ENCODE measurements at places on chromosomes 4 and X.

GRCh38 chr4:76012388-76012801 is 5.1 kb upstream of the CXCL9 start:
- DNase-seq = no peak

DNA sequence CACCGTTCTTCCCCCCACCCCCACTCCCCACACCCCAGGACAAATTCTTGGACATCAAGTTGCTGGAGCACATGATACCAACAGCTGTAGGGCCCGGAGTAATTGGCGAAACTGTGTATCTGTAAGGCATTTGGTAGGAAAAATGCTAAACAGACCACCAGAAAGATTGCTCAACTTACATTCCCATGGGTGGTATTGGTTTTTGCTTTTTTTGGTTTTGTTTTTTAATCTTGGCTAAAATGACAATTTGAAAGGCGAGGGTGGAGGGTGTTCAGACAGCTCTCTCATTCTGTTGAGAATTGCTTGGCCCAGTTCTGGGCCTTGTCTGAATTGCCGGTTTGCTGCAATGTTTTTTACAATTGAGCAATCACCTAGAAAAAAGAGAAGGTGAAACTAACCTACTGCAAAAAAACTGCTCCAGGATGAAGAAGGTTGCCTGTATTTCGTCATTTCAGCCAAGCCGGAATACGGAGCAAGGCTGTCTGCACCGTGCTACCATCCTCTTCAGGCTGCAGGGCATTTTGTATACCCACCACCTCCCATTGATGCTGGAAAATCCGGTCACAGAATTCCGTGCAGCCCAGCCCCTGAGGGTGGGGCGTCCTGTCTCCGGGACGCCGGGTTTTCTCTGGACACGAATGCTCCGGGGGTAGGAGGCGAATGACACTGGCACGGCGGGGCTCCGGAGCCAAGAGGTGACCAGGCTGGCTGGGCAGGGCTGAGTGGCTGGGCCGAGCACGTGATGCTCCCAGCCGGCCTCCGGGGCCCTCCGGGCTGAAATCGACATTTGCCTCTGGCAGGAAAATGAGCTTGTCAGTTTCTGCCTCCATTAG is at the start of gene CLCN4:
TSS of gene CLCN4 (plus strand) at position 777 of the 833 bp plus-strand sequence. CDS start 28,058 bp downstream, outside the sequence.
- DNase-seq = no peak

DNA sequence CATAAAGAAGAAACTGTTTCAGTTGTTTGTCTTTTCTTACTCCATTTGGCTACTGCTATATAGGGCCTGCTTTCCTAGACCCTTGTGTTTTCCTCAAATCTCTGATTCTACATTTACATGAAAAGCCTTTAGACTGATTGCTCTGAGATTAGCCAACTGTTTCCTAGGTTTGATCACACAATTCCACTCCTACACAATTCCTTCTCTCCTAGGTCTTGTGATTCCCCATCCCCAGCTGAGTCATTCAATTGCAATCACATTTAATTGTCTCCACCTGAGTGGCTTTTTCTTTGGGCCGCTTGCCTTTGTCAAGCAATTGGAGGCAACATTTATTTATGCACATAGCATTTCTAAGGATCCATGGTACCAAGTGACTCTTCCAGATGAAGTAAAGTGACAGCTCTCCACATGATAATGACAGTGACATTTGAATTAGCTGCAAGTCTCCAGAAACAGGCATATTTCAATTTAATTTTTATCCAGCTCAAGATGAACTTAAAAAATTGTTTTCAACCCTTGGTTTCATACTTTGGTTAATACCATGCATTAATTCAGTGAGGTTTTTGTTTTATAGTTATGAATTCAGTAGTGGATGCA is 35.8 kb downstream of the ATXN3L start:
- no peak for DNase-seq

GRCh38 chr4:89056953-89057398 is at the start of gene FAM13A:
Gene FAM13A, minus strand, starts transcription at chr4:89057185. Its CDS starts 221 bp downstream, at chr4:89056964.
- peak; percentile 86 for DNase-seq

DNA sequence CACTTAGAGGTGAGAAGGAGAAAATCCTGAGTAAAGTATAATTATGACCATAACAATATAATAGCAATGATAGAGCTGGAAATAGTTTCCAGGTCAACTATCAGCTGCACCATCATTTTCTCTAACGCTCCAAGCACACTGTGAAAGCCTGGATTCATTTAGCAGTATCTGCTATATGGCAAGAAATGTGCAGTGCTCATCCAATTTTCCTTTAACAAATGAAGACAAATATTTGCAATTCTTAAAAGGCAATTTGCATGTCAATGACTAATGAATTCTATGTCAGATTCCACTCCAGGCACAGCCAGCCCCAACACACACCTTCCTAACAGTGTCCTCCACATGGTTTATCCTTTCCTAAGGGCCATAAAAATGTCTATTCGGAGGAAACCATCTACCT is 12.7 kb downstream of the PRSS12 start:
- no peak for DNase-seq

DNA sequence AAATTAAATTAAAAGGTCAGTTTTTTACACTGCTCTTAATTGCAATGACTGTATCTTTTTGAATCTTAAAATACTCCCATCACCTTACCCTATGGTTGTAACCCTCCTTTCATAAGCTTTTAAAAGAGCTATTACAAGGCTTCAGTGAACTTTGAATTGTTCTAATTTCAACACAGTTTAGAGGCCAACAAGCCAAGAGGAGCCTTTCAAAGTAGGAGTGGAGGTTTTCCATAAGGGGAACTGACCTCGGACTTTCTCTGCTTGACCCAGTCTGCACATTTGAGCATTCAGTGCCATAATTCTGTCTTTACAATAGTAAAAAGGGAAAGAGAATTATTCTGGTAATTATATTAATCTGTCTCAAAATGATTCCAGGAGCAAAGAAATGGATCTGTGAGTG is 98.9 kb downstream of the PARM1 start:
- DNase-seq = no peak

DNA sequence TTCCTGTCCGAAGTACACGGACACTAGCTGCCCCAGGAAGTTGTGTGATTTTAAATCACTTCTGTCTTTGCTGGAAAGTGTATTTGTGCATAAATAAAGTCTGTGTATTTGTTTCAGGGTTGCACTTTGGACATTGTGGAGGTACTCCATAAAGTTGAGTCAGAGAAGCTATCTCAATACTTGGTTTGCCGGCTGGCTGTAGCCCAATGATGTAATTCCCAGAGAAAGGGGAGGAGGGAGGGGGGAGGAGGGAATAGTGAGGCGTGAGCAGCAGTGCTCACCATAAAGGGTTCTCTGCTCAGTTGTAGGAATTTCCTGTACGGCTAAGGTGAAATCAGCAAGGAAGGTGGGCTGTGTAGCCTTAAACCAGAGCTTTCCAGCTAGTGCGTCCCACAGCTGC is 7.5 kb downstream of the APEX2 start:
- DNase-seq = no peak

DNA sequence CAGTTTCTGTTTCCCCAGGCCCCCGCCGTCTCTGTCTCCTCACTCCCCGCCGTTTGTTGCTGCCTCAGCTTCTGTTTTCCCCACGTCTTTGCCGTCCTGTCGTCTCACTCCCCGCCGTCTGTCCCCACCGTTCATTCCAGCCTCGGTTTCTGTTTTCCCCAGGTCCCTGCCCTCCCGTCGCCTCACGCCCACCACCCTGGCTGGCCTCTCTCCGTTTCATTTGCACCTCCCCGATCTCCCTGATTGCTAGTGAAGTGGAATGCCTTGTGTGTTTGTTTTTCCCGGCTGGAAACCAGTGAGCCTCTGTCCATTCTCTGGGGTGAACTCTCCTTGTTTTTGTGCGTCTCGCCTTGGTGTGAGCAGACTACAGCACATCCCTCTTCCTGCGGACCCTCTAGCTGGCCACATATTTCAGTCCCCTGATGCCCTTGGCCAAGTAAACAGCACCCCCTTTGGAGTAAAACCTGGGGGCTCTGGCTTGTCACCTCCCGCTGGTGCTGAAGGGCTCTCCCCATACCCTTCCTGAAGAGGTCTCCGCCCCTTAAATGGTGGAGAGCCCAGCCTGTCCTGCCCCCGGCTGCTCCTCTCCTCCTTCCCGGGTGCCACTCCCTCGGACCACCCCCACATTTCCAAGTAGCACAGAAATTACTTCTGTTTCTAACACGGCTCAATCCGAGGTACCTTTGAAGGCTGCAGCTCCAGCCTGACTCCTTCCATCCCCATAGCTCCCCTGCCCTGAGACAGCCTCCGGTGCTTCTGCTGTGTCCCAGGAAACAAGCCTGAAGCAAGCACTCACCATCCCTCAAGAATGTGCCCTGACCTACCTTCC is 13.2 kb downstream of the TMEM175 start:
- no peak for DNase-seq

- DNase-seq = no peak
These were observed 16.7 kb downstream of the PRR32 start for GRCh38 chrX:126836186-126836585.

DNA sequence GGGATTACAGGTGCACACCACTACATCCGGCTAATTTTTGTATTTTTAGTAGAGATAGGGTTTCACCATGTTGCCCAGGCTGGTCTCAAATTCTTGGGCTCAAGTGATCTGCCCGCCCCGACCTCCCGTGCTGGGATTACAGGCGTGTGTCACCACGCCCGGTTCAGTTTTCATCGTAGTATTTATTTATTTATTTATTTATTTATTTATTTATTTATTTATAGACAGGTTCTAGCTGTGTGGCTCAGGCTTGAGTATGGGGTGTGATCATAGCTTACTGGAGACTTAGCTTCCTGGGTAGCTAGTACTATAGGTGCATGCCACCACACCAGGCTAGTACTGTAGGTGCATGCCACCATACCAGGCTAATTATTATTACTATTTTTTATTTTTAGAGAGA is 64.1 kb upstream of the STOX2 start:
- DNase-seq = no peak

DNA sequence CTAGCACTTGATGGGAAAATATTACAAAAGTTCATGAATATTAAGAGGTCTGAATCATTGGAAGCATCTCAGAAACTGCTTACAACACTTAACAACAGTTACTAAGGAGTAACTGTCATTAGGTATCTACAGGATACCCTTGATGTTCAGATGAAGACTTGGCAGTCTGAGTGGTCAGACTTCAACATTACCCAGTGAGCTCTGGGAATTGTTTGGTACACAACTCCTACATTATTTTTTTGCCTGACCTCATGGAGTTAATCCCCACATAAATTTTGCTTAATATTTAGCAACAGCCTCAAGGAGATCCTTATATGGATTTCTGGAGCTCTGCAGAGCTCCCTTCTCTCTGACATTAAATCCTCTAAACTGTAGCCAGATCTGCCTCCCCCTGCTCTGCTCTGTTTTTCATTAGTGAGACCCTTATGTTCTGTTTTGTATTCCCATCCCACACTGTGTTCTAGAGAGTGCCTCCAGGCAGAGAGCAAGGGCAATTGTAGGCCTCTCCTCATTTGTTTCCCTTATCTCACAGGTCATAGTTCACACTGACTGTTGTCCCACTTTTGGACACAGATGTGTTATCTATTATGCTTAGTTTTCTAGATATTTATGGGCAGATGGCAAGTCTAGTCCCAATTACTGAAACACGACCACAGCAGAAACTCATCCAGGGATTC is 368.8 kb downstream of the GASK1B start:
- no peak for DNase-seq

- no peak for DNase-seq
These were observed 90.0 kb downstream of the ELOVL6 start for GRCh38 chr4:110108422-110108821.

GRCh38 chrX:45849261-45849862 is 648.7 kb upstream of the DIPK2B start:
- DNase-seq = no peak

DNA sequence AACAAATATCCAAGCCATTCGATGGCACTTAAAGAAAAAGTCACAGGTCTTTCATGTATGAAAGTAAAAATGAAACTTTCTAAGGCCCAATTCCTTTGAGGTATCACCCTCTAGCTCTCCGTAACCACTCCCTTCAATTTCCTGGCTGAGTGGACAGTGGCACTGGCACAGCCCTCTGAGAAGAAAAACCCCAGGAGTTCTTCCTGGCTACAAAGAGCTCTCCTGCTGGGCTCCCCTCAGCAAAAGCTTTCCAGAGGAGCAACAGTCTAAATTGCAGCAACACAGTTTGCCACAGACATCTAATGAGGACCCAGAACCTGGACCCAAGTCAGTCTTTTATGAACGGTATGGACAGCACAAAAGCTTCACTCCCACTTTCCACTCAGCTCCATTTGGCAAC is 71.8 kb downstream of the FUNDC1 start:
- no peak for DNase-seq

DNA sequence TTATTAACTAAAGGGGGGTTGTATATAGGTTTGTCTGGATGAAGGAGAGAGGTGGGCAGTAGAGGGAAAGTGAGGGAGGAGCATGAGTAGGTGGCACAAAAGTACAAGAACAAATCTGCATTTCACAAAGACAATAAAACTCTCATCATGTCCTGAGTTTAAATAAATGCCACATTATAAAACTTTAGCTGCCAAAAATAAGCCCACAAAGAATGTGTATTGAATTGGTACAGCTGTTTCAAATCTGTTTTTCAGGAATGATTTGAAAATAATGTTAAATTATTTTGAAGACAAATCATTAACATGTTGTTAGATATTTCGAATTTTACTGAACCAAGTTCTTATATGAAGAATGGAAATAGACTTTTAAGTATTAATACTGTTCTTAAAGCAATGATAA is 5.8 kb downstream of the CNKSR2 start:
- no peak for DNase-seq

GRCh38 chr4:171017593-171017992 is 795.6 kb upstream of the GALNTL6 start:
- DNase-seq = no peak

GRCh38 chr4:89797117-89797516 is 39.8 kb downstream of the SNCA start:
- DNase-seq = no peak

- no peak for DNase-seq
These were observed 131.4 kb downstream of the CHIC2 start for GRCh38 chr4:53932796-53933610.

- DNase-seq = no peak
These were observed 738 bp upstream of the HPF1 start for GRCh38 chr4:169758401-169758962.

DNA sequence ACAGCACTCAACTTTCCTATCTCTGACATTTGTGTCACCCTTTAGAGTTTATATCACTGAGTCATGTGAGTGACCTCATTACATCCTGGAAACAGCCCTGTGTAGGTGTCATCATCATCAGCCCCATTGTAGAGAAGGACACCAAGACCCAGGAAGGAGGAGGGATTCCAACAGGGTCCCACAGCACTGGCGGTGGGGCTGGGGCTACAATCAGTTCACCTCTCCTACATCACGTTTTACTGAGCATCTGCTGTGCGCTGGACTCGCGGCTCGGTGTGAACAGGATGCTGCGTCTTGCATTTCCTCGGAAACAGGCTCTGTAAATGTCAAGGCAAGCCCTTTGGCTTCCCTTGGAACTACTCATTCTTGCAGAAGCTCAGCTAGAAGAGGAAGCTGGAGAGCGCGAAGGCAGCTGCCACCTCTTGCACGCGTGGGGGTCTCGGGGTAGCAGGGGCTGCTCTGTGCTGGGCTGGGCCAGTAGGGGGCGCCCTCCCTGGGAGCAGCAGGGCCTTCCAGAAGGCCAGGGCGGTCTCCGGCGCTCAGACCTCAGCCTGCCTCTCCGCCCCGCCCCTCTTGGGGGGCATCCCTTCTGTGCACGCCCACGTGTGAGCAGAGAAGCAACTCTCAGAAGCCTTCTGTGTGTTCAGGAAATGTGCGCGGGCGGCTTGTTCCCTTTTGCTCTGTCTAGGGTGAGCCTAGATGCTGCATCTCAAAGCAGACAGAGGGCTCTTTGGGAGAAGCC is 29.0 kb downstream of the REELD1 start:
- no peak for DNase-seq

All from NCI-H187 (cell line).